Ovary (tissue), 10 donors: ENCODE measurements at places on chromosomes 5 and 9. TPM values are rescaled to one million over a fixed set of nuclear protein-coding genes. Genes with fewer than 3 reads are reported as not detected.

Gene S100Z
- 1.2 TPM for total RNA-seq

- no peak overlapping the region for H3K27ac ChIP-seq
- H3K36me3 ChIP-seq = no peaks in the 10 kb centered on the region
Measured at GRCh38 chr5:149646564-149646963, 65.3 kb downstream of the ARHGEF37 start.

Gene BTNL3
- total RNA-seq = not detected

Gene ADAMTS6
- 7.2 TPM for total RNA-seq

GRCh38 chr9:113888336-113888735 lies 12.2 kb downstream of the ZNF618 start:
- no peak overlapping the region for H3K27ac ChIP-seq
- no peak for DNase-seq
- H3K4me1 ChIP-seq = peaks cover 16% of the 10 kb centered on the region
- no peaks in the 10 kb centered on the region for H3K36me3 ChIP-seq

Gene SMU1
- total RNA-seq = 15.5 TPM

- DNase-seq = no peak
- H3K4me3 ChIP-seq = no peak overlapping the region
Measured at GRCh38 chr5:119354537-119355243, 1.1 kb upstream of the TNFAIP8 start.

Gene NSG2
- total RNA-seq = not detected

GRCh38 chr9:92770360-92770995 lies 5.8 kb upstream of the BICD2 start:
- H3K4me1 ChIP-seq = peaks cover 6% of the 10 kb centered on the region
- no peaks in the 10 kb centered on the region for H3K36me3 ChIP-seq
- no peak overlapping the region for H3K4me3 ChIP-seq
- no peak overlapping the region for H3K27ac ChIP-seq

Gene KCNV2
- not detected for total RNA-seq
